ENCODE measurements at places on chromosomes 3 and 15.
A peak's percentile ranks its signal among the peaks of the same experiment; 100 is the strongest.

DNA sequence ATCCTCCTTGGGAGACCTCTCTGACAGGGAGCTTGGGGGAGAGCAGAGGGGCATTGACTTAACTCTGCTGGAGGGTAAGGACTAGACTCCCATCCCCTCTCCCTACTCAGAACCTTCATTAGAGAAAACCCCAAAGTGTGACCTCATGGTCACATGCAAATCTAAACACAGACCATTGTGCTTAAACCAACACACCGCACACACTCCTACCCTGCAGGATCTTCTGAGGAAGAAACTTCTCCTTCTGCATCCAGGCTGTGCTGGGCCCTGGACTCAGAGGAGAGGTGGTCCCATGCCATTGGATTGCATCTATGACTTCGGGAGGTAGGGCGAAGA is 805 bp upstream of the PARP16 start:
- DNase-seq: no peak

GRCh38 chr3:114685161-114685560 is 391.3 kb downstream of the TIGIT start:
- no peak for DNase-seq

- DNase-seq: no peak
Observed at GRCh38 chr3:97917813-97918536, 54.3 kb downstream of the RIOX2 start.

GRCh38 chr3:47685037-47685436 is 96.7 kb downstream of the SMARCC1 start:
- DNase-seq: peak; percentile 27

- DNase-seq: no peak
Observed at GRCh38 chr3:72178463-72179106, 393.6 kb upstream of the PROK2 start.

GRCh38 chr15:66149871-66150270 is 103.7 kb downstream of the MEGF11 start:
- no peak for DNase-seq

DNA sequence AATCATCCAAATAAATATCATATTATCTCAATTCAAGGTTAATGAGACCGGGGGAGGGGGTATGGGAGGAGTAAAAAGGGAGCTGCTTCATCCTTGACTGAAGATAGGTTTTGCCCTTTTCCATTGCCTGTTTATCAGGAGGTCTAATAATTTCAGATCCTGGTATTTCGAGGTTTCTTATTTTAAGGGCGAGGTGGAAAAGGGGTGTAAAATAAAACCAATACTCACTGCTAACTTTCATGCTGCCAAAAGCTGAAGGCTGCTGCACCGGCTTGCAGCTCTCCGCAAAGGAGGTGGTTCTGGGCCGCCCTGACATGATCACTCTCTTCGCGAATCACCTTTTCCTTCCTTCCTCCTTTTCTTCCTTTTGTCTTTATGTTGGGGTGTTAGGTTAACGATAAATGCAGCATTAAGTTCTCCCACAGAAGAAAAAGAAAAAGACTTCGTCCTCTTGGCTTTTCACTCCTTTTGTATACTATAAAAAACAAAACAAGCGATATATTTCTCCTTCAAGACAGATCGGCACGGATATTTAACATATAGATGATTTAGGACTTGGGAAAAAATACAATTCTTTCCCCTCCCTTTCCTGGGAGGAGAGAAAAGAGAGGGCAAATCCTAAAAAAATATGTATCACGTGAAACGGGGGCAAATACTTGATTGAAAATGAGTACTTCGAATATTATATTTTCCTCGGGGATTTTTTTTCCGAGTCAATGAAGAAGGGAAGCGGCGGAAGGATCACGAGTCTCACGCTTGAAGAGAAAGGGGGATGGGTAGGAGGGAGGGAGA is 932 bp downstream of the GSK3B start:
- peak; percentile 89 for DNase-seq

DNA sequence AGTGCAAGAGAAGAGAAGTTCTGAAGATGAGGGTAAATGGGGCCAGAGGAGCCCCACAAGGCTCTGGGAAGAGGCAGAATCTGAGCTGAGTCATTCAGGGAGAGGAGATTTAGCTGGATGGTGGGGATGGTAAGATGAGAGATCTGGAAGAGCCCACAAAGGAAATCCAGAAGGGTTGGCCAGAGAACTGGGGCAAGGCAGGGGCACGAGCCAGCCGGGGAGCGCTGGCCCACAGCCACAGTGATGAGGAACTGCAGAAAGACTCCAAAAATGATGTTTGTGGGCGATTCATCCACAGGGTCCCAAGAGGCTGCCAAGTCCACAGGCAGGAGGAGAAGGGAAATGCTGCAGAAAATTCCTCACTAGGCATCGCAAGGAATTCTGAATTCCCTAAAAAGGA is 75.9 kb upstream of the ATP2B2 start:
- no peak for DNase-seq

GRCh38 chr3:33299395-33300081 is 22.3 kb downstream of the FBXL2 start:
- DNase-seq: peak; percentile 88

DNA sequence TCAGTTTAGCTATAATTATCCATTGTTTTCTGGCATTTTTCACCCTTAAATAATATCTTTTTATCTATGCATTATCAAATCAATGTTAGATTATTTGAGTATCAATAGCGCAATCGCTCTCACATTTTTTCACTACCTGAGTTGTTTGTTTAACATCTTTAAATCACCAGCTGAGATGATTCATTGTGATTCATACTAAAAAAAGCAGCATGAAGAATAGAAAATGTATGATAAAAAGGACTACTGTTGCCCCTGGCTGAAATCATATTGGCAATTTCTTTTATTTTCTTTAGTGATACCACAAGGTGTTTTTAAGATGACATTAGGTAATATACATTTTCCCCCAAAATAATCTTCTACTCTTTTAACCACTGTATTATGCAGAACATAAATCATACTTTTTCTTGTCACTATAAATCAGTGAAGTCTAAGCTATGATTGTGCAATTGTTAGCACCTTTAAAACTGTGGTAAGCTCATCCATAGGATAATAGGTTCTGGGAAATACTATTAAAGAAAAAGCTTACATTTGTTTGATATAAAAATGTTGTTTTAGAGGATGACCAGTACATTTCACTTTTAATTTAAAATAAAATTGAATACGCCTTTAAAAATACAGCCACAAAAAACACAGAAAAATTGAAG is 889.1 kb downstream of the NAALADL2 start:
- no peak for DNase-seq

GRCh38 chr15:90097475-90097874 is 4.8 kb downstream of the IDH2 start:
- no peak for DNase-seq

DNA sequence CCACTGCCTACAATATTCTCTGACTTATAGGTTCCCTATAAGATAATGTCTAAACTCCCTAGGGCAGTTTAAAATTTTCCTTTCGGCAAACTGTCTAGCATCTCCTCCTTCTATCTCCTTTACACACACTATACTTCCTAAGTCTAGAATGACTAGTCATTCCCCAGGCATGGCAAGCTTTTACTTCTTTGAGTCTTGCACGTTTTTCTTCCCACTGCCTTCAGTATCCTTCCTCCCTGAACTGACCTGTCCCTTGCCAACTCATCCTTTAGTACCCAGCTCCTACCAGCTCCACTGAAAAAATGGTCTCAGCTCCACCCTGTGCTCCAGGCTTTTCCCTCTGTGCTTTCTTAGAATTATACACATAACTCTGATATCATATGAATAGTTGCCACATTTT is 93.8 kb upstream of the KBTBD8 start:
- no peak for DNase-seq

GRCh38 chr15:78808550-78808949 is 2.7 kb downstream of the ADAMTS7 start:
- peak; percentile 36 for DNase-seq

DNA sequence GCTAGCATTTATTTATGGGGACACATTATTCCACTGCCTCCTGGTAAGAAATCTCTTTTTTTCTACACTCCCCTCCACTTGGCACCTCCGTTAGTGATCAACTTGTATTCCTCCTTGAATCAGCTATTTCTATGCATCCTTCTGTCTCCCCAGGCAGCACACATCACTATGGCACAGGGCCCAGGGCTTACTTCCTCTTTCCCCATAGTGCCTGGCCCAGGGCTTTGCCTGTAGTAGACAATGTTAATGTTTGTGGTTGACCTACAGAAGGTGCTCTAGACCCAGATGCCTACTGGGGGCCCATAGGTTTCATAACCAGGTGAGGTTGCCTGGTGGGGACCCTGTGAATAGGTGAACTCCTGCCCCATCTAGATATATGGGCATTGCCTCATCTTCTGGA is 44.9 kb downstream of the EPHB1 start:
- DNase-seq: no peak

DNA sequence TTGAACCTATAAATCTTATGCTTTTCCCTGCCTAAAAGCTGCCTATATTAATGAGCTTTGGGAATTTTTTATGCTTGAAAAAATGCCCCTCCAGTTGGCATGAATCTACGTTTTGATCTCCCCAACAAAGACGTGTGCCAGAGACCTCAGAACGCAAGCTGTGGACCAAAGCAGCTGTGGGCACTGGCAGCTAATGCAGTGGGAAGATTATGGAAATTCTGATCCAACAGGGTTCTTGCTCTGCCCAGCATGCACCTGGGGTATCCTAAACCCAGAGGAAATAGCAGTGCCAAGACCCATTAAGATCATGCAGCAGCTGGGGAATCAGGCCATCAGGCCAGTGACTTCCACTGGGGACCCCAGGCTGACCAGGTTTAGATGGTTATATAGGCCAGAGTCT is 423.0 kb downstream of the ZBBX start:
- DNase-seq: no peak

DNA sequence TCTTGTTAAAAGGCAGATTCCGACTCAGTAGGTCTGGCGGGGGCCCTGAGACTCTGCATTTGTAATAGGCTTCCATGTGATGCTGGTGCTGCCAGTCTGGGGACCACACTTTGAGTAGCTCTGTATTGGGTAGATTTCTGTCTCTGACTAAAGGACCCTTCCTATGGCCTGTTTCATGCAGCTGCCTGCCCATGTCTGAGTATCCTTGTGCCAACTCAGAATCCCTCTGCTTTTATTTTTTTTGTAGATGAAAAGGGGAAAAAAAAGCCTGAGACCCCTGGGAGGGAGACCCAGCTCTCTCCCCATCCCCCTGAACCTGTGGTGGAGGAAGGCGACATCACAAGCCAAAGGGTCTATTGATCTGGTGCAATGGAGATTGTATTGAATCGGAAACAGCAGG is 81.9 kb downstream of the EBLN2 start:
- no peak for DNase-seq

GRCh38 chr3:50316657-50317242 is 5.8 kb downstream of the HYAL2 start:
- DNase-seq: no peak

DNA sequence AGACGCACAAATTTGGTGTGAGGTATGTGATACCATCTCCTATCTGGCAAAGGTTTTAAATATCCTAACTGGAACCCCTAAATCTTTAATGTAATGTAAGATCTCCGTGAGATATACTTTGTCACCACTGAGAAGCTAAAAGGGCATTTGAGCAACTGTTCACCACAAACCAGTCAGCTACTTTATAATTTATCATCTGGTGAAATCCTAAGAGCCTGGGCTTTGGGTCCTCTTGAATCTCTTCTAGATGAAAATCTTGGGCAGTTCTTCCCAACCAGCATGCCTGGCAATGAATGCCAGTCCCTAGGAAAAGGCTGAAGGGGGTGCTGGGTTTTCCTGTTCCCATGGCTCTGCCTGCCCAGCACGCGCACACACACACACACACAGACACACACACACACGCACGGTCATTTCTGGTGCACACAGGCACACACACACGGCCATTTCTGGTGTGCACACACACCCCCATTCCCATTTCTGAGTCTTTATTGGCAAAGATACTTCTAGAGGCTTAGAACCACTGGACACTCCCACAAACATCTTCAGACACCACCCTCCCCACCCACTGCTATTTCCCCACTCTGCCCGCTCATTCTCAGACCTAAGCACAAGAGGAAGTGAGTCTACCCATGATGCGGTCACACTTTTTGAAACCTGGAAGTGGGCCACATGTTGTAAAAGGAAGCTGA is 72.6 kb downstream of the MYO1E start:
- DNase-seq: peak; percentile 97

GRCh38 chr3:124854009-124854408 is 33.2 kb downstream of the ITGB5 start:
- peak; percentile 70 for DNase-seq

DNA sequence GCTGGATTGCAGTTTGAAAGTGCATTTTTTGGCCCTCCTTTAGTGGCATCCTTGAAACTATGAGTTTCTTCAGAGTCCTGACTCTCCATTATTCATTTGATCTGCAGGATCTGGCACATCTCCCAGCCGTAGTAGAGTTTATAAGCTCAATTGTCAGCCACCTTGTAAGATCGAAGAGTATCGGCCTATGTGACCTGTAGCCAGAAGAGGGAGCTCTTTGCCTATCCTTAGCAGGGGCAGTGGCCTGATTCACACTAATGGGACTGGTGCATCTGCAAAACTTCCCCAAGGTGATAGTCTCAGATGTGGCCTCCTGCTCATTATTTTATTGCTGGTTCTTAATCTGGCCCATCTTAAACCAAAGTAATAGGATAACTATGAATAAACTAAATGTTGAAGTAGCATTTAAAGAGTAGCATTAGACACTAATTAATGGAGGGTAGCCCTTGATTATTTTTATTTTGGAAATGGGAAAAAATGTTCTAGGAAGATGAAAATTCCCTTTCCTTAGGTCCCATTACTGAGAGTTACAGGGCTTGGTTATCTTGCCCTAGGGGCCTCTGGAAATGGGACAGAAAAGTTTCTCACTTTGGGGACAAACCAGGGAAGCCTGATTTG is 21.2 kb downstream of the GCSAM start:
- peak; percentile 62 for DNase-seq

DNA sequence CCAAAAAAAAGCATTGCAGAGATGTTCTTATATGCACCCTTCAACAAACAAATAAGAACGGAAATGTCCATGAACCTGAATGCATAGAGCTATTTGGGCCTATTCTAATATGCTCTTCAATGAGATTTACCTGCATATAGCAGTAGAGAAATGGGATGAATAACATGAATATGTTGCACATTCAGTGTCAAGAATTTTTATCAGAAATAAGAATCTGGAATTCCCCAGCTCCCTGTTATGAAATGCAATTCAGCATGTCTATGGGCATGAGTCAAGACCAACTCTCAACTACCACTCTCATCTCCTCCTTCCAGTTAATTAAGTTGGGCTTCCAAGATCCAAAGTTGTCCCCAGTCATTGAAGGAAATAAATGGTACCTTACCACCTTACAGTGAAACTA is 133.7 kb upstream of the ALCAM start:
- DNase-seq: no peak

- no peak for DNase-seq
Observed at GRCh38 chr3:52791366-52791765, 3.2 kb upstream of the ITIH3 start.

GRCh38 chr3:67113802-67114407 is 115.8 kb downstream of the KBTBD8 start:
- peak; percentile 89 for DNase-seq

All from HCEC 1CT (cell line).